ENCODE measurements at places on chromosomes 6 and 20. TPM values are rescaled to one million over a fixed set of nuclear protein-coding genes. Genes with fewer than 3 reads are reported as not detected.

PSMB1 gene
- 150 TPM for total RNA-seq

UBE2C gene
- total RNA-seq = 0.38 TPM

ZNF311 gene
- 0.22 TPM for total RNA-seq

MYH7B gene
- total RNA-seq = 238 TPM

KHDC1L gene
- total RNA-seq = not detected

ASIP gene
- 10.5 TPM for total RNA-seq

GNAS-AS1 gene
- 0.75 TPM for total RNA-seq

YIPF3 gene
- total RNA-seq = 65.7 TPM

DNA sequence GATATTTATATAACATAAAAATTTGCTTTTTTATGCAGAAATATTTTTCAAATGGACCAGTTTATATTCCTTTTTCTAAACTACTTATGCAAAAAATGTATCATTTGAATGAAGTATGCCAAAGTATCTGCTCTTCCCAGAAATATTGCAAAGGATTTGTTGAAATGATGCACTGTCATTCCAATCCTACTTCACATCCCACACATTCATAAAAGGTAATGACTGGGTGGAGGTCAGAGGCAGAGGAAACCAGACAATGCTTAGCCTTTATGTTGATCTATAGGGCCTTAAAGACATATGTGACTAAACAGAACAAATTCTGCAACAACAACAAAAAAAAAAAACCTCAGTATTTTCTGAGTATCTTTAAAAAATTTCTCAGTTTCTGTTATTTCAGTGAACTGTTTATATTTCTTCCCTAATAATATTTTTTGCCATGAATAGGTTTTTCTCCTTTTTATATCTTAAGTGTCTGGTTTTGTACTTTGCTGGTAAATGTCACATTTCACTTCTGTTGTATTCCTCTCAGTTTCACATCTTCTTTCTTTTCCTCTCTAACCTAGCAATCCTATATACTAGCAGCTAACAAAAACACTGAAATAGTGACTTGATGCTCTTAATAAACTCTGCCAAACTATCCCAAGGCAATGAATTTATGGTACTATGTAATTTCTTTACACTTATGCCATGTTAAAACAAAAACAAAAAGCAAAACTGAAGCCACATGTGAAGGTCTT, 374.1 kb downstream of the BCKDHB start:
- no peak for DNase-seq

- no peak for DNase-seq
Observed at GRCh38 chr6:84583784-84584183, 180.6 kb downstream of the TBX18 start.

DNA sequence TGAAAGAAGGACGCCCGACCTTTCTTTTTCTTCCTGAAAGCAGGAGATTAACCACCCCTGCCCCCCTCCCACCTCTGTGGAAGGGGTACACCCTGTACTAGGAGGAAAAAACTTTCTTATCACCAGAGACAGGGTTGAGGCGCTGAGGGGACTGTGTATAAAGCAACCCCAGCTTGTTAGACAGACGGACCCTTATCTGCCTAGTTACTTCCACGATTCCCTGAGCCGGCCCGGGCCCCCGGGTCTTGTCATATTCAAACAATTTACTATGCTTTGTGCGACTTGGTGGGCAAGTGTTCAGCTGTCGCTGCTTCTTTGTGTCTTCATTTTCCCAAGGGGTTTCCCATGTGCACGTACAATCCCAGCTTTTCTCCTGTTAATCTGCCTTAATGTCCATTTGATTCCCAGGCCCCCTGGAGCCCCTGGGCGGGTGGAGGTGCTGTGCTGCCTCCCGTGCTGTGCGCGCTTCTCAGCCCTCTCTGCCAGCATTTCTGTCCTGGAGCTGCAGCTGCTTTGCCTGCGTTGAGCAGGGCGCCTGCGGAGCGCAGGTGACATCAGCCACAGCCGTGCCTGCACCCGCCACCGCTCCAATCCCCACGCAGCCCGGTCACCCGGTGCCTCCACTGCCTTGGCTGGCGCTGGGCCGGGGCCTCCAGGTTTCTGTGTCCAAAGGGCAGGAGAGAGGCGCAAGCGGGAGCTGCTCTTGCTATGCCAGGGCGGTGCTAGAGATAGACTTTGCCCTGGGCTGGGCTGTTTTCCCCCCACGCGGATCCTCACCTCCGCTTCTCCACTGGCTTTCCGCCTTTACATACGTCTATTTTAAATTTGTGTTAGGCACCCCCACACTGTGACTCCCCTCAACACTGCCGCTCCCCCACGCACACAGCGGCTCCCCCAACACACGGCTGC, 96.2 kb downstream of the TTLL2 start:
- peak; percentile 47 for DNase-seq

- no peak for DNase-seq
Observed at GRCh38 chr6:88513920-88514319, 347.8 kb upstream of the CNR1 start.

- DNase-seq = no peak
Observed at GRCh38 chr20:34300809-34301586, 2.2 kb downstream of the AHCY start.

DNA sequence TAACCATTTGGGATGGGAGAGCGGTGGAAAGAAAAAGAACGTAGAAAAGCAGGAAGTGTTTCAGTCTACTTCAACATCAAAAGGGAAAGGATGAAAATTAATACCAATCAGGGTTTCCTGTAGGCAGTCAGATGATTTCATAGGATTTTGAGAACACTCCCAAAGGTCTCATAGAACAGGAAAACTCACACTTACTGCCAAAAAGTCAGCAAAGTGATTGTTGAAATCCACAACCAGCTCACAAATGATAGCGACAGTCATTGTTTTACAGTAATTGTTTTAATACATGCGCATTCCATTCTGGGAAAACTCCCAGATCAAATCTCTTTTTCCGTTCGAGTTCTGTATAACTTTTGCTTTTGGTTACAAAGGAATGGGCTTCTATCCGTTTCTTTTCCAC, 5.3 kb upstream of the CNKSR3 start:
- no peak for DNase-seq

GRCh38 chr6:37490536-37491170, 9.0 kb downstream of the CCDC167 start:
- DNase-seq = no peak

DNA sequence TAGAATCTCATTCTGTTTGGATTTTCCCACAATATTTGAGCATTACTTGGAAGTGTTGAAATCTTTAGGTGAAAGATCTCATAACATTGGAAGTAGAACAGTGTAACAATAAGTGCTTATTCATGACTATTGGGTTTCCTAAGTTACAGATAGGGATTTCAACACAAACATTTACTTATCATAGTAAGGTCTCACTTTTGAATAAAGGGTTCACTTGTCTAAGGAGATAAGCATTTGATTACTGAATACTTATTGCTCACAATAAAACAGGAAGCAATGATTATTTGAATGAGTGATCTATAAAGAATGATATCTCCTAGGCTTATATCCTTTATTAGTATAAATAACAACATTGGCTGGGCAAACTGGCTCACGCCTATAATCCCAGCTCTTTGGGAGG, 14.8 kb downstream of the DDX43 start:
- no peak for DNase-seq

DNA sequence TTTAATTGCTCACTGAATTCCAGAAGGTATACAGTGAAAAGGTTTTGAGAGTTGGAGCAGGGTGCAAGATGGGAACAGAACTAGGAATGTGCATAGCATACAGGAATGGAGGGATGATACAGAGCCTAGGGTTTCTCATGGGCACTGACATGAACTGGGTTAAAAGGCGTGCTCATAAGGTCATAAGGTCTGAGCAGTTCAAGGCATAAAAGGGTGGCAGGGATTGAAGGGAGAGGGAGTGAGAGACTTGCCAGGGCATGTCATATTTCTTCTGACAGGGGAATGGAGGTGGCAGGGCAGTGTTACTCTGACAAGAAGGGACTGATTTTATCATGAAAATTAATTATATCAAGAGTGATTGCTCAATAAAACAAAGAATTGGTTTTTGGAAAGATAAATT, 4.7 kb downstream of the MLIP start:
- DNase-seq = no peak

DNA sequence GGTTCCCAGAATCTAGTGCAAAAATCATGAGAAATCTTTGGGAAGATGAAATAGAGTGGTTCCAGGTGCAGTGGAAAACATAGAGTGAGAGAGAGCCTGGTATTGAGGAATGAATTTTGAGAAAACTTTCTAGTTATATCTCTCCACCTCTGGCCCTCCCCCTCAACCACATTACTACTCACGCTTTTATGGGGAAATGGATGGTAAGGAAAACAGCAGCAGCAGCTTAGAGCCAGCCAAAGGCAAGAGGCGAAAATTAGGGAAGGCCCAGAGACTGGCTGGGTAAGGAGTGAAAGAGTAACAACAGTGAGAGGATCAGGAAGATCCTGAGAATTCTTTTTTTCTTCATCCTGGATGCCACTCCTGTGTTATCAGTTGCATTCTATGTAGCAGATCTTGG, 187.9 kb upstream of the ECI2 start:
- no peak for DNase-seq

DNA sequence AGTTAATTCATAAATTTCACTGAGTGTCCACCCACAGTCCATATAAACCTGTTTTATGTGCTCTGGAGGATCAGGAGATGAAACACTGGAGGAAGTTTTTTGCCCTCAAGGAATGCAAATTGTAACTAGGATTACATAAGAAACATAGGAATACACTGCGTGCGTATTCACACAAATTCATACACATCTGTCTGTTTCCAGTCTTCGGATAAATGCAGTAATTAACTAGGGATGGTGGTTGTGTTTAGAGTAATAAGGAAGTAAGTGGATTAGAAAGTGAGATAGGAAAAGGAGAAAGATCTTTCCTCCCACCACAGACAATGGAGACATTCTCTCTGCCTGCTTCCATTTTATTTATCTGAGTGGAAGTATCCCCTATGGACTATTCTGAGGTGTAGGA, 35.7 kb upstream of the POPDC3 start:
- DNase-seq = no peak

DNA sequence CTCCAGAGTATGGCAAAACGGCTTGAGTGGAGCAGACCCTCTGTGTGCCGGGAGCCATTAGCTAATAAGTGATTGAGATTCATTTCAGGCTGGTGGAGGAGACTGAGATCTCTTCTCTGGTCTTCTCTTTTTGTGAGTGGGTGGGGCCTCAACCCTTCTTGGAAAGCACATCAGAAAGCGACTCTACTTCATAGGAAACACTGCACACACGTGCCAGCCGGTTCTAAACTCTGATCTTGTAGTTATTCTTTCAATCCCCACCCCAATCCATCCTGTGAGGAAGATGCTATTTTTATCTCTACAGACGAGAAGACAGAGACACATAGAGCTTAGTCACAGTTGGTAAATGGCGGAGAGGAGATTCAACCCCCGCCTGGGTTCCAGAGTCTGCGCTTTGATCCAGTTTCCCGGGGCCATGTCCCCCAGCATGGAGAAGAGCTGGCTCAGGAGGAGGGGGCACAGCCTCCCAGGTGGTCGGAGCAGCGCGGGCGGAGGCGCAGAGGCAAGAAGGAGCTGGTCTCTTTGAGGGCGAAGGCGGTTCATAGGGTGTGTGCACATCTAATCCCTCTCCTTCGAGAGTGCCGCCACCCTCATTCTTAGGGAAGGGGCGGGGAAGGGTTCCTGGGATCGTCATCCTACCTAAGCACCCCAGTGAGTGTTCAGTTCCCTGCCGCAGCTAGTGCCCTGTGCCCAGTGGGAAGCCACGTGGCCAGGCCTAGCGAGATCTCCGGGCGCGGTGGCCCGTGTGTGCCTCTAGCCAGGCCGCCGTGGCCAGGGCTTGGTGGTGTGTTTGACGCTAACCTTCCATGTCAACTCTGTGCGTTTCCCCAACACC, 49.0 kb upstream of the TAGAP start:
- DNase-seq = no peak

- DNase-seq = no peak
Observed at GRCh38 chr6:90493332-90493731, 93.5 kb downstream of the MAP3K7 start.

DNA sequence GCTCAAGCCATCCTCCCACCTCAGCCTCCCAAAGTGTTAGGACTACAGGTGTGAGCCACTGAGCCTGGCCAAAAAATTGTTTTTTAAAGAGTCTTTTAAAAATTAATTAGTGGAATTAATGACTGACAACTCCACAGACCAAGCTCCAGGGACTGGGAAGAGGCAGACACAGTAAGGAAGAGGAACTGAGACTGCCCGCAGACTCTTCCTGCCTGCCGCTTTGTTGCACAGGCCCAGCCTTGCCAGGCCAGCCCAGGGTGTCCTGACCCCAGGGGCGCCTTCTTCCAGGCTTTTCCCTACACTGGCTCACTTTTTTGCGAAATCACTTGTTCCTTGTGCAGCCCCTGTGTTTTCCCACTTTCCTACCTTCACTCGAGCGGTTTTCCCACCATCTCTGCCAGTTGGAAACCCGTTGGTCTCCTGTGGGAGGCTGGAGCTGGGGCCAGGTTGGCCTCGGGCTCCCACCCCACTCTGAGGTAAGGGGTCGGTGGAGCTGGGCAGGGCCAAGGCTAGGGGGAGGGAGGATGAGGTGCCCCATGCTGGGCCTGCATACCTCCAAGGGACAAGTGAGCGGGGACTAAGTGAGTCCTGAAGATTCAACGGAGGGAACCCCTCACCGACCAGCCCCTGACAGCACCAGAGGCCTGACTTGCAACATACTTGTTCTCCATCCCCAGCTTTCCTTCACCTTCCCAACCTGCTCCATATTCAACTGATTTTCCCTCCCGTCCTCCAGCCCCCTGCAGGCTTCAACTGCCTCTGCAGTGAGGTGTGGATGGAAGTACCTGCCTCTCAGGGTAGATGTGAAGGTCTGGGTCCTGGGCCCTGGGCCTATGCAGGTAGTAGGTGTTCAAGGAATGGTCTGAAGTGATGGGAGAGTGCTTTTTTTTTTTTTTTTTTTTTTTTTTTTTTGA, 23.5 kb upstream of the SMIM29 start:
- peak; percentile 84 for DNase-seq

DNA sequence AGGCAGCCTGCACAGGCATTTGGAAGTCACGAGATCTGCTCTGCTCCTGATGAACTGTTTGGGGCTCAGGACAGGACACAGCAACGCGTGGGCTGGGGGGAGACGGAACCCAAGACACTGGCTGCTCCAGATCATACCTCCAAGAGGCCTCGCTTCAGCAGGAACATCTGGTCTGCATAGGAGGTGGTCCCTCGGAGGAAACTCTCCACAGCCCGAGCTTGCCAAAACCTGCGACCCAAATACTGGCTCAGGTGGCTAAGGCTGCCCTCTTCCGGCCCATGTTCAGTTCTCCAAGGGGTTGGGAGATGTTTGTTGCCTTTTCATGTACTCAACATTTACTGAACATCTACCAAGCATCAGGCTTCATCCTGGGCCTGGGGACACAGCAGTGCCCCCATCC, 51.7 kb downstream of the MYH7B start:
- peak; percentile 74 for DNase-seq
